Body of pancreas (tissue), 4 donors: ENCODE measurements at places on chromosomes 6 and 20.

DNA sequence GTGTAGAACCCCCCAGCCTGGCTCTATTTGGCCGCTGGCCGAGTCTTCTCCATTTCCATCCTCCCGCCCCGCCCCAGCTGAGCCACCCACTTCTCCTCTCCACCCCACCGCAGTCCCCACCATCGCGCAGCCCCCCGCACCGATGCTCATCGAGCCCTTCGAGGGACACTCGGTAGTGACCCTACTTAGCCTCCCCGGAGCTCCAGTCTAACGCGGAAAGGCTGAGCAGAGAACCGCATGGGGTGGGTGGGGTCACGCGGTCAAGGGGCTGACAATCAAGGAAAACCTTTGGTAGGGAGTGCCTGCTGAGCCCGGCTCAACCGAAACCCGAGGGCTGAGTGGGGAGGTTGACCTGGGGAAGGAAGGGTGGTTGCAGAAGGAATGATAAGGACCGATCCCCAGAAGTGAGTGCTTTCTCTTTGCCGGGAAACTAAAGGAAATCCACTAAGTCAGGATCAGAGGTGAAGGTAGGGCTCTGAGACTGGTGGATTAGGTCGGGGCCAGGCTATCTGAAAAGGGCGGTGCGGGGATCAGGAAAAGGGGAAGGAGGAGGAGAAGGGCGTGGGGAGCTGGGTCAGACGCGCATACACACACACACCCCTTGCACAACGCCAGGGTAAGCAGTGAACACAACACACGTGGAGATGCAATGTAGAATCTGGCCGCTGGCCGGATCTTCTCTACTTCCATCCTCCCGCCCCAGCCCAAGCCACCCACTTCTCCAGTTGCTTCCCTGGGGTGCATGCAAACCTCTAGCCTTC lies 49.8 kb downstream of the CPXM1 start:
- H3K27me3 ChIP-seq = no peaks in the 10 kb centered on the region
- peak; percentile 50 for DNase-seq
- no peak overlapping the region for H3K27ac ChIP-seq
- H3K4me3 ChIP-seq = no peak overlapping the region

GRCh38 chr20:59221707-59222252 lies 58.2 kb downstream of the ZNF831 start:
- H3K4me3 ChIP-seq = peak overlapping the region; percentile 42
- H3K27me3 ChIP-seq = peaks cover 3% of the 10 kb centered on the region
- H3K27ac ChIP-seq = peak overlapping the region; percentile 43
- H3K4me1 ChIP-seq = peaks cover 16% of the 10 kb centered on the region
- no peak for DNase-seq
- H3K36me3 ChIP-seq = no peaks in the 10 kb centered on the region

DNA sequence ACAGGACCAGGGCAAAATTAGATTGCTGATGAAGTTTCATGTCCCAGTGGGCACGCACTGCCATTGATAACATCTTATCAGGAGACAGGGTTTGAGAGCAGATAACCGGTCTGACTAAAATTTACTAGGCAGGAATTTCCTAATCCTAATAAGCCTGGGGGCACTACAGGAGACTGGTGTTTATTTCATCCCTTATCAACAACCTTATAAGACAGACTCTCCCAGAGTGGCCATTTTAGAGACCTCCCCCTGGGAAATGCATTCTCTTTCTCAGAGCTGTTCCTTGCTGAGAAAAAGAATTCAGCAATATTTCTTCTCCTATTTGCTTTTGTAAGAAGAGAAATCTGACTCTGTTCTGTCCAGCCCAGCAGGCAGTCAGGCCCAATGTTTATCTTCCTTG lies 423.4 kb upstream of the IMPG1 start:
- no peaks in the 10 kb centered on the region for H3K36me3 ChIP-seq
- no peak overlapping the region for H3K27ac ChIP-seq
- no peaks in the 10 kb centered on the region for H3K4me1 ChIP-seq
- DNase-seq = no peak

- no peak overlapping the region for H3K4me3 ChIP-seq
- no peak overlapping the region for H3K27ac ChIP-seq
- no peak for DNase-seq
- H3K36me3 ChIP-seq = no peaks in the 10 kb centered on the region
These were observed 347.7 kb downstream of the BCKDHB start for GRCh38 chr6:80454197-80454596.

DNA sequence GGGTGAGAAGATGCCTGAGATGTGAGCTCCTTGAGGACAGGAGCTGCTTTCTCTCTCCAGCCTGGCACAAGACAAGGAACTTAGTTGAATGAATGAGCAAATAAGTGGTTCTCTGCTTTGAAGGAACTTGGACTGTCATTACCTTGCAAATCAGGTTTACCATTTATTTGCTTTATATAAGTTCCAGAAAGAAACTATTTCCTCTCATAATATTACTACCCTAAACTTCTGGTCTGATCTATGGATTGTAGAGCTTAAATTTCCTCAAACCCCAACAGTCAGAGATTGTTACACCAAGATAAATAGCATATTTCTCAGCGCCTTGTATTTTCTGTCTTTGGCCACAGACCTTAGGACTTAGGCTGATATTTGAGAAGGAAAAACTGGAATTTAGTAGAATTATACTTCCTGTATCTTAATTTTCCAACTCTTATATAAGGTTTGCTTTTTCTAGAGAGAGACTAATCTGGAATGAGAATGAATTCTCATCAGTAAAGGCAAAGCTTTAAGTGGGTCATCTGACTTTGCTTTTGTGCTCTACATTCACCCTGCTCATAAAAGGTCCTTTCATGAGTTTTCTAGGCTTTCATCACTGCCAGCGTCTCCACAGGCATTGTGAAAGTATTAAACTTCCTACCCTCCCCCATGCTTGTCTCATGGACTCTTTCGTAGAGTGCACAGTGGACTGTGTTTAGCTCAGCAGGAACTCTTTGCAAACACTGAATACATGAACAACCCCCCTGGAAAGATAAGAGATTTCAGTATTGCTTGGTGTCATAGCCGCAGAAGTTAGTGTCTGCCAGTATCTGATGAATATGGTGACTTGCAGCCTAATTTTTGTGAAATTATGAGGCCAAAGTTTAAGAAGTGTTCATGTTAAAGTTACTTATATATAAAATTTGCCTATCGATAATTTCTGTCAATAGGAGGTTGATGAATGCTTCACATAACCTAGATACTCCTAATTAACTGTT lies 74.0 kb downstream of the PTPRA start:
- peak overlapping the region; percentile 48 for H3K27ac ChIP-seq
- no peaks in the 10 kb centered on the region for H3K36me3 ChIP-seq
- peaks cover 5% of the 10 kb centered on the region for H3K4me1 ChIP-seq
- H3K4me3 ChIP-seq = no peak overlapping the region
- no peaks in the 10 kb centered on the region for H3K27me3 ChIP-seq

DNA sequence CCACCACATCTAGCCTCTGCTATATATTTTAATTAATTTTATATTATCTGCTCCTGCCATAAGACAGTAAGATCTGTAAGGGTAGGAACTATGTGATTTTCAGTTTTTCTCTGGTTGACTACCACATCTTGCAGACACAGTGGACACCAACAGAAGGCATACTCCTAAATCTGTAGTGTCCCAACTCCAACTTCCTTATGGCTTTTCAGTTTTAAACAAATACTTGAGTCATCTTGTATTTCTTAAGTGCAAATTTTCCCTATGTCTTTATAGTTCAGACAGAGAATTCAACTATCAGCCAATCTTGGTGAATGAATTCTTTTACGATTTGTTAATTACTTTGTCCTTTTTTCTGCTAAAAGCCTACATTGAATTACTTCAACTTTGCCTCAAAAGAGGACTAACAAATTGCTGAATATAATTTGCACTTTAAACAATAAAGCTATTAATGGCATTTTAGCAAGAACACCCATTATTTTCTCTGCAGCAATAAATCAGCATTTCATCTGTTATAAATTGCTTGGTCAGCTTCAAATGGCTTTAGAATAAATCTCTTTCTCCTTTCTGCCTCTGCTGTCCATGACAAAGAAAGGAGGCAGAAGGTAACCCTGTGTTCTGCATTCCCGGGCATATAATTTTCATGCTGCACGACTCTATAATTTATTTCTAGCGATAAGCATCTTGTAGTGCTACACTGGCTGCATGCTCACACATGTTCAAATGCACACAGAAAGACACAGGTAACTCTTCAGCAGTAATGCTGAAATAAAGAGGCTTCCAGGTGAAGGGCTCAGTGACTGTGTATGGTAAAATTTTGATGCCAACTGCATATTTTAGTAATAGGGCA lies 144.8 kb downstream of the BACH2 start:
- no peak overlapping the region for H3K27ac ChIP-seq
- H3K4me3 ChIP-seq = no peak overlapping the region
- H3K36me3 ChIP-seq = no peaks in the 10 kb centered on the region
- DNase-seq = no peak

GRCh38 chr6:35562060-35562459 lies 49.4 kb upstream of the TULP1 start:
- no peak for DNase-seq
- no peaks in the 10 kb centered on the region for H3K27me3 ChIP-seq
- no peaks in the 10 kb centered on the region for H3K36me3 ChIP-seq
- no peak overlapping the region for H3K27ac ChIP-seq
- H3K4me3 ChIP-seq = no peak overlapping the region

GRCh38 chr6:51953246-51953645 lies 134.2 kb downstream of the PKHD1 start:
- DNase-seq = no peak
- H3K4me3 ChIP-seq = no peak overlapping the region
- H3K36me3 ChIP-seq = no peaks in the 10 kb centered on the region
- no peaks in the 10 kb centered on the region for H3K27me3 ChIP-seq

DNA sequence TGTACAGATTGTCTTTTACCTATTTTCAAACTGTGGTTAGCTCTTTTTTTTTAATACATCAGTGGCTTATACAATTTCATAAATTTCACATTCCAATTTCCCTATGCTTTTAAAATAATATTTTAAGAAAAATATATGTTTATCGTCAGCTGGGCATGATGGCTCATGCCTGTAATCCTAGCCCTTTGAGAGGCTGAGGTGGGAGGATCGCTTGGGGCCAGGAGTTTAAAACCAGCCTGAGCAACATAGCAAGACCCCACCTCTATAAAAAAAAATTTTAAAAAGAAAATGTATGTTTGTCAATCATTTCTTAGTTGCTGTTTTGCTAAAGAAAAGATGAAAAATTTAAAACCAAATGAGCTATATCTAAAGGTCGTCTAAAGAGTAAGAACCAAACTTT lies 3.4 kb downstream of the GJA1 start:
- DNase-seq = no peak
- no peak overlapping the region for H3K27ac ChIP-seq
- no peaks in the 10 kb centered on the region for H3K36me3 ChIP-seq
- H3K27me3 ChIP-seq = no peaks in the 10 kb centered on the region
- peaks cover 5% of the 10 kb centered on the region for H3K4me1 ChIP-seq
- H3K4me3 ChIP-seq = no peak overlapping the region

- no peak overlapping the region for H3K27ac ChIP-seq
- DNase-seq = no peak
- H3K36me3 ChIP-seq = no peaks in the 10 kb centered on the region
- H3K27me3 ChIP-seq = no peaks in the 10 kb centered on the region
- H3K4me1 ChIP-seq = no peaks in the 10 kb centered on the region
These were observed 14.0 kb downstream of the PAQR8 start for GRCh38 chr6:52375780-52376556.

DNA sequence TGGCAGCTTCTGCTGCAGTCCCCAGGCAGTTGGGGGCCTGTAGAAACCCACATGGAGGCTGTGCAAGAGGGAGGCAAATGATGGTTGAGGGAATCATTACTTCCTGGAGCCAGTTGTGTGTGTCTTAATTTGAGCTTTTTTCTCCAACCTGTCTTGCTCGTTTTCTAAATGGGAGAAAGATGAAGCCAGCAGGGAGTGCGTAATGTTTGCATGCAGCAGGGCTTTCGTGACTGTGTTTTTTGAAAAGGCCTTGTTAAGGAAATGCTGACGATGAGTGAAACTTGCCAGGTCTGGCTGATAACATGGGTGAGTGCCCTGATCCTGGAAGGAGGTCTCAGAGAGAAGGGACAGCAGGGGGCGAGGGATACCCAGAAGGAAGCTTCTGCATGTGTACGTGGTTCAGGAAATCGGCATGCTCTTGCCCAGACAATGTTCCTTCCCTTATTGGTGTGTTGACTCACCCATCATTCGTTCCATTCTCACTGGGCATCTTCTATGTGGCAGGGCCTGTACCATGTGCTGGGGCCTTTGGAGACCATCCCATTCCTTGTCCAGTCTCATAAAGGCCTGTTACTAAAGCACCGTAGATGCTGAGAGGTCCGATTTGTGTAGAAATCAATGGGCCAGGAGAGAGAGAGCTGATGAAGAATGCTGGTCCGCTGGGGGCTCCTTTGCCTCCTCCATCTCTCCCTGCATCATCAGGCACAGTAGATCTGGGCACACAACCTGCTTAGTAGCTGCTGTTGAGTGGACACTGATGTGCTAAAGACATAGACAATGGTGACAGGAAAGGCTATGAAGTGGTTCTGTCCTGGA lies 27.4 kb downstream of the GLP1R start:
- no peak for DNase-seq
- no peak overlapping the region for H3K27ac ChIP-seq
- H3K36me3 ChIP-seq = no peaks in the 10 kb centered on the region

GRCh38 chr6:100664274-100665040 lies 199.7 kb upstream of the SIM1 start:
- no peak overlapping the region for H3K27ac ChIP-seq
- no peaks in the 10 kb centered on the region for H3K27me3 ChIP-seq
- H3K4me1 ChIP-seq = peaks cover 6% of the 10 kb centered on the region
- DNase-seq = no peak

GRCh38 chr6:115854866-115855665 lies 205.6 kb downstream of the FRK start:
- H3K27ac ChIP-seq = no peak overlapping the region
- H3K36me3 ChIP-seq = no peaks in the 10 kb centered on the region
- no peaks in the 10 kb centered on the region for H3K4me1 ChIP-seq
- no peaks in the 10 kb centered on the region for H3K27me3 ChIP-seq

DNA sequence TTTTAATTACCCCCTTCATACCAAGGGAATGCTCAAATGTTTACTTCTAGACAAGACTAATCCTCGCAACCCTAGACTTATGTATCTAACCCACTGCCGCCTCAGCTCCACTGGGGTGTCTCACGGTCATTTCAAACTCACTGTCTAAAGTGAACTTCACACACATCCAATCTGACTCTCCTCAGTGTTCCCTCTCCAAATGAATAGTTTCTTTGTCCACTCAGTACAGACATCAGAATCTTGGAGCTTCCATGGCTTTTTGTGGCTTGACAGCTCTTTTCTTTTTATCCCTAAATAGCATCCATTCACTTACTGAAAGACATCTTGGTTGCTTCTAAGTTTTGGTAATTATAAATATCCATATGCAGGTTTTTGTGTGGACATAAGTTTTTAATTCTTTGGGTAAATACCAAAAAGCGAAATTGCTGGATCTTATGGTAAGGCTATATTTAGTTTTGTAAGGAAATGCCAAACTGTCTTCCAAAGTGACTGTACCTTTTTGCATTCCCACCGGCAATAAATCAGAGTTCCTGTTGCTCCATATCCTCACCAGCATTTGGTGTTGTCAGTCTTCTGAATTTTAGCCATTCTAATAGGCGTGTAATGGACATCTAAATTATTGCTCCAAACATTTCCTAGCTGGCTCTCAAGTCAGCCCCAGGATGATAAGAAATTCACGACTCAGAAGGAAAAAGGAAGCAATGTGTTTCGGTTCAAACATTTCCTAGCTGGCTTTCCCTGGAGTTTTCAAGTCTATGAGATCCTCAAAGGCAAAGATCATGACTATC lies 73.1 kb downstream of the DNAAF9 start:
- H3K27ac ChIP-seq = no peak overlapping the region
- H3K4me3 ChIP-seq = no peak overlapping the region
- H3K4me1 ChIP-seq = no peaks in the 10 kb centered on the region
- peaks cover 2% of the 10 kb centered on the region for H3K36me3 ChIP-seq
